Psoas muscle (tissue), 8 donors: ENCODE measurements at places on chromosomes 7 and 10. TPM values are rescaled to one million over a fixed set of nuclear protein-coding genes. Genes with fewer than 3 reads are reported as not detected.

DNA sequence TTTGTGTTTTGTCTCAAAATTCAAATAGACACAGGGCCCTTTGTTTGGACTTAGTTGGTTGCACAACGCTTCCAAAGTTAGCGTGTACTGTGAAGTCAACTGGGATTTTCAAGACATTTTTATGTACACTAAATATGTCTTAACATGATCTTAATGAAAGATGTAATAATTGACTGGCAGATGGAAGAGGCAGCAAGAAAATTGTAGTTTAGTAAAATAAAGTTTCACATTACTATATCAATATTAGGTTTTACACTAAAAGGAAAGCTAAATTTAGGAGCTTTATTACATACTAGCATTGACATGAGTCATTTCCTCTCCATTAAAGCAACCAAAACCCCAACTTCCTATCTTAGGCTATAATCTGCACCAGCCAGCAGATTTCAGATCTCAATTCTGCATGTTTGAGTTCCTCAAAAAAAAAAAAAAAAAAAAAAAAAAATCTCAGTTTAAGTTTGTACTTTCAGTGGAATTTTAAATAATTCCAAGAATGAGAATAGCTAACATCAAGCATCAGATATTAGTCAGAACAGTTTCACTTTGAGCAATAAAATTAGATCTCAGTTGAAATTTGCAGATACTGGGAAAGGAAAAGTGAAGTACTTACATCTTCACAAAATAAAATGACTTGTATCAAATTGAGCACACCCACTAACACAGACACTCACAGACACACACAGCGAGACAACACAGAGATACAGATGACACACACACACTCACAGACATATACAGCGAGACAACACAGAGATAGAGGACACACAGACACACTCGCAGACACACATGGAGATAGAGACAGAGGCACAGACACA is 346.6 kb upstream of the KLF6 start:
- H3K27me3 ChIP-seq, result no peaks in the 10 kb centered on the region
- peaks cover 14% of the 10 kb centered on the region for H3K4me1 ChIP-seq
- peak overlapping the region; percentile 14 for H3K4me3 ChIP-seq
- H3K36me3 ChIP-seq, result no peaks in the 10 kb centered on the region
- no peak for DNase-seq

GRCh38 chr10:128097783-128098182 is 28.4 kb downstream of the MKI67 start:
- H3K27ac ChIP-seq, result no peak overlapping the region
- no peak for DNase-seq

DNA sequence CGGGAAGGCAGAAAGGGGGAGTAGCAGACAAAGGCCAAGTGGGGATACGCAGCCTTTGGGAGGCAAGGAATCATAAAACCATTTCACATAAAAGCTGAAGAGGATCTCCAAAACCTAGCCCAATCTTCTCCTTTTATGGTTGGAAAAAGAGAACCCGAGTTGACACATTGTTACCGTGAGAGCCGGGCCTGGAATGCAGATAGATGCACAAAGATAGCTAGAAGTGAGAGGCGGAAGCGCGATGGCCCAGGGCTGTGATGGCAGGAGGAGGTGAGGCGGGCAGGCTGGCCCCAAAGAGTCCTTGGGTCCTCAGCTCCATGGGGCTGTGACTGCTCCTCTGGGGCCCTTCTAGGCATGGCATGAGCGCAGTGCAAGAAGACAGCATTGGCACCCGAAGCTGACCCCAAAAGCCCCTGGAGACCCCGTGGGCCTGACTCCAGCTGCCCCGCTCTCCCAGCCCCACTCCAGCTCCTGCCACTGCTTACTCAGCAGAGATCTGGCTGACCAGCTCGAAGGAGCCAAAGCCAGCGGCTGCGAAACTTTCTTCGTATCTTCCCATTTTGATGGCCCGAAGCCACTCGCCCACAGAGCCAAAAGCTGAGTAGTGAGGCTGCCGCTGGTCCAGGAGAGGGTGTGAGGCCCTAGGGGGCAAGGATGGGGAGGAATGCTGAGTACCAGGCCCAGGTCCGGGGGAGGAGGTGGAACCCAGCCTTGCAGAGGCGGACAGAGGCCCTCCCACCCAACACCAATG is 22.5 kb downstream of the EPHB4 start:
- H3K36me3 ChIP-seq, result no peaks in the 10 kb centered on the region
- no peak for DNase-seq
- H3K27me3 ChIP-seq, result peaks cover 14% of the 10 kb centered on the region
- H3K4me3 ChIP-seq, result no peak overlapping the region
- H3K27ac ChIP-seq, result no peak overlapping the region
- H3K4me1 ChIP-seq, result peaks cover 6% of the 10 kb centered on the region

The VAX1 gene
- not detected for total RNA-seq

- no peaks in the 10 kb centered on the region for H3K27me3 ChIP-seq
- no peaks in the 10 kb centered on the region for H3K36me3 ChIP-seq
- H3K4me3 ChIP-seq, result no peak overlapping the region
- H3K27ac ChIP-seq, result no peak overlapping the region
These were observed 447.8 kb upstream of the MKI67 start for GRCh38 chr10:128573986-128574385.

- no peak overlapping the region for H3K4me3 ChIP-seq
- H3K27me3 ChIP-seq, result no peaks in the 10 kb centered on the region
- no peak overlapping the region for H3K27ac ChIP-seq
- DNase-seq, result no peak
- H3K36me3 ChIP-seq, result no peaks in the 10 kb centered on the region
- H3K4me1 ChIP-seq, result no peaks in the 10 kb centered on the region
These were observed 149.6 kb upstream of the HGF start for GRCh38 chr7:81919494-81919893.

DNA sequence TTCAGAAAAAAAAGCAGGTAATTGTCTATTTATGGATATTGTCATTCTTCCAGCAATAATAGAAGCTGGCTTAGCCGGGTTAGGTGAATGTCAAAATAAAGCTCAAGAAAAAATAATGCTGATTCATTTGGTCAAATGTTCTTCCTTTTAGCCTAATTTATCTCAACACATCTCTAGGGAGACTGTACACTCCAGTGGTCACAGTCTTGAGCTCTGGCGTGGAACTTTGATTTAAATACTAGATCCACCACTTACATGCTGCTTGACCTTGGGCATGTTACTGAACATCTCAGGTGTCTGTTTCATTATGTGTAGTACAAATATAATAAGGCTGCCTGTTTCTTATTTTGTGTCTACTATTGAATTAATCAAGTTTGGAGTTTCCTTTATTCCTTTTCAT is 22.0 kb downstream of the PRTFDC1 start:
- H3K36me3 ChIP-seq, result no peaks in the 10 kb centered on the region
- no peak for DNase-seq
- H3K27me3 ChIP-seq, result no peaks in the 10 kb centered on the region
- no peaks in the 10 kb centered on the region for H3K4me1 ChIP-seq
- H3K4me3 ChIP-seq, result no peak overlapping the region

The ADIRF gene
- total RNA-seq, result 37.8 TPM

- no peak overlapping the region for H3K27ac ChIP-seq
- peaks cover 8% of the 10 kb centered on the region for H3K36me3 ChIP-seq
- peaks cover 26% of the 10 kb centered on the region for H3K4me1 ChIP-seq
These were observed 181.7 kb downstream of the PRKCQ start for GRCh38 chr10:6398399-6398798.

GRCh38 chr7:21426286-21427181 is 1.3 kb upstream of the SP4 start:
- H3K27me3 ChIP-seq, result no peaks in the 10 kb centered on the region
- peak overlapping the region; percentile 86 for H3K4me3 ChIP-seq
- H3K36me3 ChIP-seq, result no peaks in the 10 kb centered on the region

DNA sequence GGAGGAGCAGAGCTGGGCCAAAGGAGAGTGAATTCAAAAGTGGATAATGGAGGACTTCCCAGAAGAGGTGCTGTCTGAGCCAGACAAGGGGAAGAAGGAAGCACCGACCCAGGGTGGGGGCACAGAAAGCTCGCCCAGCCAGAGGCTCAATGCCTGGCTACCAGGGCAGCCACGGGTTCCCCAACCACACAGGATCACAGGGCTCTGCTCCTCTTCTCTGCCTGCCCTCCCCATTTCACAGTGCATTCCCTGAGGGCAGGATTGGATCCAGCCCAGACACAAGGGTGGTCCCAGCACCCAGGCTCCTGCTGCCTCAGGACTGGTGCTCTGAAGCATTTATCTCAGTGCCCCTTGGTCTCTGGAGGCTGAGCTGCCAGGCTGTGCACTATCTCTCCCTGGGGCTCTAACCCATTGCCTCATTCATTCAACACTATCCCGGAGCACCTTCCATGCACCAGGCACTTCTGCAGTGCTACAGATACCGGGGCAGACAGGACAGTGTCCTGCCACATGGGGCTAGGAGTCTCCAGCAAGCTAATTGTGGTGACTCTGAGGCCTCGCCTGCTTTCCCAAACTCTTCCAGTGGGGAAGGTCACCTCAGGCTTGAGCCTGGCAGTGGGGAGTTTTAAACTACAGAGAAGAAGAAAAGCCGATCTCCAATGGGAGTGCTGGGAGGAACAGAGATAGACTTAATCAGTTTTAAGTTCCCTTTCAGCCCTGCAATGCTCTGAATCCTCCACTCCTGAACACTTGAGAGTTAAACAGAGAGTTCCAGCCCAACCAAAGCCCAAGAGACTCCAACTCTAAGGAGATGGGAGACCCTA is 201.8 kb upstream of the ZMIZ1 start:
- H3K4me1 ChIP-seq, result no peaks in the 10 kb centered on the region
- no peaks in the 10 kb centered on the region for H3K36me3 ChIP-seq
- no peak overlapping the region for H3K4me3 ChIP-seq
- no peaks in the 10 kb centered on the region for H3K27me3 ChIP-seq
- H3K27ac ChIP-seq, result no peak overlapping the region
- no peak for DNase-seq

DNA sequence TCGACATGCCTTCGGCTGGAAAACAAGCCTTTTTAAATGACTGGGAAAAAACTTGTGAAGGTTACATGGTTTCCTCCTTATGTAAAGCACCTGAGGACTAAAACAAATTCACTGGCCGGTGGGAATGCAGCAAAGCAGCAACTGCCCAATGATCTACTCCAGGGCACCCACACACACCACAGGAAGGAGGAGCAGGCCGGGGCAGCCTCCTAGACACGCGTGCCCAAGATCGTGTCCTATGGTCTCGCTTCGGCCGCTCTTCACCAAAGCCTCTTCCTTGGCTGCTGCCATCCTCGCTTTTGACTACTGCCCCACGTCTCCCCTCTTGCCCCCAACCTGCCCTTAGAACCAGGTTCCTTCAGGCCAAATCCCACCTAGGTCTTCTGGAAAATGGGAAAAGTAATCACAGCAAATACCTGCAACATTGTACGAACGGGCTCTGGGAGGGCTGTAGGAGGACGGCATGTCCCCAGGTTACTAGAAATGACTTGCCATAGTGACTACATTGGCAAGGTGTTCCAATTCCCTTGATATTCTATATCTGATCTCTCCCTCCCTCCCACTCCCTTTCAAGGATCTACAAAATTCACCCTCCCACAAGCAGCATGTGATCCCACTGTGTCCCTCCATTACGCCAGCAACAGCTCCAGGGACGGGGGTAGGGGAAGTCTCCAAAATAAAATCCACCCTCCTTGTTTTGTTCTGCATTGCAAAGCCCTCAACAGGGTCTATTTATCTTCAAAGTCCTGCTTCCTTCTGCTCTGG is 84.9 kb downstream of the RNF216 start:
- peak overlapping the region; percentile 77 for H3K27ac ChIP-seq
- no peak for DNase-seq
- H3K27me3 ChIP-seq, result no peaks in the 10 kb centered on the region
- H3K36me3 ChIP-seq, result peaks cover 6% of the 10 kb centered on the region
- no peak overlapping the region for H3K4me3 ChIP-seq

The SLC18A3 gene
- not detected for total RNA-seq

DNA sequence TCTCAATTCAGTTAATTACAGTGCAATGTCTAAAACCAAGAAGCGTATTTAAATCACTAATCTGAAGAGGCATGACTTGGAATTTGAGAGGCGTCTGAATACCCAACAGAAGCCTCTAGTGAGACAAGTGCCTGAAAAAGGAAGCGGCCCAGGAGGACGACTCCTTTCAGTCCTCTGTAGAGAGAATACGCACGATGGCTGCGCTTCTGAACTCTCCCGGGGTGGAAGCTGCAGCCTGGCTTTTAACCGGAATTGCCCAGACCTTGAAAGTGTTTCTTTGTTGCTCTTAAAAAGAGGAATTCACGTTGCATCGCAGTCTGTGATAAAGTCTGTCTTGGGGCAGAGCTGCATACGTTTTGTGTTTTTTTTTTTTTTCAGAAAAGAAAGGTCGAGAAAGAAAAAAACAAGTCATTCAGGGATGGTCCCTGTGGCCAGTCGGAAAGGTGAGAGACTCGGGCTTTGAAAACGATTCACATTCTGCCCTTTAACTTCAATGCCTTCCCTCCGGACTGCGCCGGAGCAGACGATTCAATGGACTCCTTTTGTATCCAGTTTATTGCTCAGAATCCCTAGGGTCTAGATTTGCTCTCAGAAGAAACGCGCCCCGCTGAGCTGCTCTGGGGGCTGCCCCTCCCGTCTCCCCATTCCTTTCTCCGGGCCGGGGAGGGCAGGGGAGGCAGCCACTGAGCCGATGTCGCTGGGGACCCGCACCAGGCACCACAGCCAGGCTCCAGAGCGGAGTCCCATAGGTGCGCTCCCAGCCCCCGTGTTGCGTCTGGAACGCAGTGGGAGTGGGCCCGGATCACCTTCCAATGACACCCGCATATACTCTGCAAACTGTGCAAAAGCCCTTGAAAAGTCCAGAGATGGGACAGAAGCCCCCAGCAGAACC is 994 bp upstream of the PTF1A start:
- H3K4me3 ChIP-seq, result no peak overlapping the region
- peaks cover 4% of the 10 kb centered on the region for H3K4me1 ChIP-seq
- no peak overlapping the region for H3K27ac ChIP-seq

DNA sequence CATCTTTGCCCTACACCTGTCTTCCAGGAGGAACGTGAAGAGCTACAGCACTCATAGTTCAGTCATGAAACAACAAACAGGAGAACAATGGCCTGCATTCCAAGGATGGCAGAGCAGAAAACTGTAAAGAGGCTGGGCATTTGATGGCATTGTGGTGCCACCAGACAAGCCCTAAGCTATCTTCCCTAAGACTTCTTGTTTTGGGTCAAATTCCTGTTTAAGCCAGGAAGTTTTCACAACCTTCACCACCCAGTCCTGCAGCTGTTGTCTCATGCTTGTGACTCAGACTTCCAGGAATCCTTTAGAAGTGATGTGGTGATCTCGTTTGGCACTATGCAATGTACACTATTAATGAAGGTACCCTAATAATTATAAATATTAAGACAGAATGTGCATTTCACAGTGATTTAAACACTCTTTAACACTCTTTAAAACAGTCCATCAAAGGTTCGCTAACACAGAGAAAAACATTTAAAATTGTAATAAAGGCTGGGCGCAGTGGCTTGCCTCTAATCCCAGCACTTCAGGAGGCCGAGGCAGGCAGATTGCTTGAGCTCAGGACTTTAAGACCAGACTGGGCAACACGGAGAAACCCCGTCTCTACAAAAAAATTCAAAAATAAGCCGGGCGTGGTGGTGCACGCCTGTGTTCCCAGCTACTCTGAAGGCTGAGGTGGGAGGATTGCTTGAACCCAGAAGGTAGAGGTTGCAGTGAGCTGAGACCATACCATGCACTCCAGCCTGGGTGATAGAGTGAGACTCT is 2.7 kb upstream of the HERPUD2 start:
- no peak overlapping the region for H3K4me3 ChIP-seq
- H3K27me3 ChIP-seq, result no peaks in the 10 kb centered on the region
- DNase-seq, result no peak
- no peak overlapping the region for H3K27ac ChIP-seq

The WDR11 gene
- total RNA-seq, result 7.5 TPM
